Foreskin keratinocyte (primary cell): ENCODE measurements at places on chromosomes 16 and 17.

- no peak for DNase-seq
Measured at GRCh38 chr17:29051194-29051593, 8.3 kb downstream of the PIPOX start.

DNA sequence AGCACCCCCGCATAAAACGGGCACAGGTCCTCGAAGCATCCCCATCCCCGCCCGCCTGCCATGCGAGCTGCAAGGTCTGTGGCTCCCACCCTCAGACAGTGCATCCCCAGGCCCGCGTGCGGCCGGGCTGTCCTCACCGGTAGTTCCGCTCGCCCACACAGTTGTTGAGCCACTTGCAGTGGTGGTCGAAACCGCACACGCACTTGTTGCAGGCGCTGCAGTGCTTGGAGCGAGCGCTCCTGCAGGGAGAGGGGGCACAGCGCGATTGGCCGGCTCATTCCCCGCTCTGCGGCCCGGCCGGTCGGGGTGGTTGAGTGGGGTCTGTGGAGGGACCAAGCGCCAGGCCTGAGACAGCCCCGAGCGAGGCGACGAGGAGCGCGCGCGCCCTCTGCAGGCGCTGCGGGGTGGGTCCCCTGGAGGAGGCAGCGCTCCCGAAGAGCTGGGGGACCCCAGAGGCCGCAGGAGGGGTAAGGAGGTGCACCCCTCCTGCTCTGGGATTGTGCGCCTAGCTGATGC, 6.0 kb upstream of the TPPP3 start:
- no peak for DNase-seq

- DNase-seq: no peak
Measured at GRCh38 chr16:87040169-87041117, 276.7 kb downstream of the C16orf95 start.

GRCh38 chr17:1241929-1242328, 28.3 kb upstream of the BHLHA9 start:
- peak; percentile 9 for DNase-seq

DNA sequence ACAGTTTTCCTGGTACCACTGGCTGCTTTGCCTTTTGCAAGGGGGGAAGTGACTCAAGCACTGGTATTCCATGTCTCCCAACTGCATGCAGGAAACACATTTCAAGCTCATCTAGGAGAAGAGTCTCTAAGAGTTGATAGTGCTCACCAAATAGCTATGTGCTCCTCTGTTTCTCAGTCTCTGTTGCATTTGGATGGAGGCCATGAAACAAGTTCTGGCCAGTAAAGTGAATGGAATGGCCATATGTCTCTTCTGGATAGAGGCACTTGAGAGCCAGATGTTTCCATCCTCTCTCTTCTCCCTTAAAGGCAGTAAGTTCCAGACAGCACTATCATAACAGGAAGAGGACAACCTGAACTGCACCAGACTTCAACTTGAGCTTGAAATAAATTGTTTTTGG, 60.6 kb downstream of the C16orf82 start:
- DNase-seq: peak; percentile 41

GRCh38 chr17:38743556-38744171, 4.5 kb downstream of the PCGF2 start:
- DNase-seq: no peak

DNA sequence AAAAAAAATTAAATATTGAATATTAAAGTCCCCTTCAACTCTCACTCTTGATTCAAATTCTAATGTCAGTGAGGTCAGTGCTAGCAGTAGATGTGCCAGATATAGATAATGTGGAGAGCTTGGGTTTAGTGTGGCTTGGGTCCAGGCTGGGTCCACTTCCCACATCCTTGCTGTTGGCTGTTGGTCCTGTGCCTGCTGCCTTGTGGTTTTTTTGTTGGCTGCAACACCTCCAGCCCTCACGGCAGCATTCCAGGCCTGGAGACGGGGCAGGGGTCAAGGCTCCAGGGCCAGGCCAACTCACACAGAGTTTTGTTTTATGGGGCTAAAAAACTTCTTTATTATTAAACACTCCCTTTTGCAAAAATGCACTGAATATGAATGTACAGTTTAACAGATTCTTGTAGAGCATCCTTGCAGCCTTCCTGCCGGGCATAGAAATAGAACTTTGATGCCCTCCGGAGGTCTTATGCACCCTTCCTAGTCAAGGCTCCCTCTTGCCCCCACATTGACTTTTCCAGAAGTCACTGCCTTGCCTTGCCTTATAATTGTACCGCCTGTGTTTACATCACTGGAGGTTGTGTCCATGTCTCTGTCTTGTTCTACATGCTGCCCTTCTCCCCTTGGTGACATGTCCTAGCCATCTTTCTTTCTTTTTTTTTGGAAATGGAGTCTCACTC, 25.5 kb upstream of the MYO15B start:
- DNase-seq: no peak

DNA sequence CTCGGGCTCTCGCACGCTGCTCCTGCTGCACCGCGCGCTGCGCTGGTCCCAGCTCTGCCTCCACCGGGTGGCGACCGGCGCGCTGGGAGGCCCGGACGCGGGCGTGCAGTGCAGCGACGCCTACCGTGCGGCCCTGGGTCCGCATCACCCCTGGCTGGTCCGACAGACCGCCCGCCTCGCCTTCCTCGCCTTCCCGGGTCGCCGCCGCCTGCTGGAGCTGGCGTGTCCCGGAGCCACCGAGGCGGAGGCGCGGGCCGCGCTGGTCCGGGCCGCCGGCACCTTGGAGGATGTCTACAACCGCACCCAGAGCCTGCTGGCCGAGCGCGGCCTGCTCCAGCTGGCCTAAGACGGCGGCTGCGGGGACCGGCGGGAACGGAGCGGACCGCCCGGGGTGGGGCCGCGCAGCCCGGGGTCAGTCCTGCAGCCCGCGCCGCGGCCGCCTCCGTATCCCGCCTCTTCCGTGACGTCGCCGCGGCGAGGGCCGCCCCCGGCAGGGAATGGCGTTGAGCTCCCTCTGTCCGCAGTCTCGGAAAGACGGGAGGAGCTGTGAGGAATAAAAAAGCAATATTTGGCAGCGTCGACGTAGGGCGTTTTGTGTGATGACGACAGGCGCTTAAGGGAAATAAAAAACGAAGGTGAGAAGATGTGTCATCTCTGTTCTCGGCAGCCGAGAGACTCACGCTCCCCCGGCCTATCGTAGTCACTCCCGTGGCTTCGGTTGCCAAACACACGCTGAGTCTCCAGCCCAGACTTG, 1.4 kb downstream of the GLTPD2 start:
- peak; percentile 89 for DNase-seq

DNA sequence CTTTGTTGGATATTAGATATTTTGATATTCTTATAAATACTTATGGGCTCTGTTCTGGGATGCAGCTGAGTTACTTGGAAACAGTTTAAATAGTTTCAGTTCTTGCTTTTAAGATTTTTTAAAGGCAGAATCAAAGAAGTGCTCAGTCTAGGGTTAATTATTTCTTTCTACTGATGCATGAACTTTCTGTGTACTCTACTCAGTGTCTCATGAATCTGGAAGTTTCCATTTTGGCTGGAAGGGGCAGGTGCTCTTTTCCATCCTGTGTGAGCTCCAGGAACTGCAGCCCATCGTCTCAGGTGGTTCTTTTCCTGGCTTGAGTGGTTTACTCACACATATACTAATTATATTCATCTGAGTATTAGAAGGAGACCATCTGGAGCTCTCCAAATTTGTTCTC, 61.1 kb upstream of the CPHXL start:
- no peak for DNase-seq

DNA sequence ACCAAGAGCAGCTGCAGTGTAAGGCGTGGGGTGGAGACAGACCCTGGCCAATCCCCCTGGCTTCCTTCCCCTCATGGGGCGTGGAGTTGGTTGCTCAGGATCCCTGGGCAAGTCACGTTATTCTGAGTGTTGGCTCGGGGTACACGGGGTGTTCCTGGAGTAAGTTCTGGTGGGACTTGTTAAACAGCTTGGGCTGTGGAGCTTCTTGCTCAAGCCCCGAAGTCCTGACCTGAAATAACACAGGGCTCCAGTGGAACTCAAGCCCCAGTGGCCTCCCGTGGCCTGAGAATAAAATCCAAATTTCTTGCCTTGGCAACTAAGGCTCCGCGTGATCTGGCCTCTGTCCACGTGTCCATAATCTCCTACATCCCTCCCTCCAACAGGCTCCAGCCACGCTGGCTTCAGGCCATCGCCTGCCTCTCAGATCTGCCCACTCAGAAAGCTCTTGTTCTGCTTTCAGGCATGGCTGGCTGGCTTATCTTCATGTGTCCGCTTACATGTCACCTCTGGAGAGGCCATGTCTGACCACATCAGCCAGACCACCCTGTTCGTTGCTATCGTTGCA, 49.3 kb upstream of the BCO1 start:
- DNase-seq: no peak

GRCh38 chr17:3710951-3711383, 12.7 kb upstream of the HASPIN start:
- DNase-seq: peak; percentile 36

- DNase-seq: no peak
Measured at GRCh38 chr17:83136931-83137330, 57.5 kb downstream of the METRNL start.

DNA sequence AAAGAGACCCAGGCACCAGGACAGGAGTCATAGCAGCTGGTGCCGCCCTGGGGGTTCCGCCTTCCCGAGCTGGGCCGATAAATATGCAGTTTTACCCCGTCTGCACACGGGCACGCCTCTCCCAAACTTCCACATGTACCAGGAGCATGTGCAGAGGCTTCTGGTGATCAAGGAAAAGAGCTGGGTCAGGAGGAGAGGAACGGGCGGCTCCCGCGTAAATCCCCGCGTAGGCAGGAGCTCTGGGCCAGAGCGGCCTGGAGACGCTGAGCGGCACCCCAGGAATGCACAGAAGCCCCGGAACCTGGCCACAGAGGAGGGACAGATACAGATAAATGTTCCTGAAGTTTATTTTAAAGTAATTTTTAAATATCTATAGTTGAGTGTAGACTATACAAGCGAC, 46.6 kb upstream of the METRNL start:
- no peak for DNase-seq
